ENCODE measurements at places on chromosomes 1 and 21. TPM values are rescaled to one million over a fixed set of nuclear protein-coding genes. Genes with fewer than 3 reads are reported as not detected.
A peak's percentile ranks its signal among the peaks of the same experiment; 100 is the strongest.

The PPFIA4 gene
- 1.7 TPM for total RNA-seq

The PCAT6 gene
- total RNA-seq, result 2.0 TPM

The C4BPB gene
- total RNA-seq, result 1.3 TPM

The HAX1 gene
- total RNA-seq, result 74.8 TPM

GRCh38 chr21:34824314-34824713 lies 155.5 kb downstream of the CLIC6 start:
- no peak for DNase-seq

DNA sequence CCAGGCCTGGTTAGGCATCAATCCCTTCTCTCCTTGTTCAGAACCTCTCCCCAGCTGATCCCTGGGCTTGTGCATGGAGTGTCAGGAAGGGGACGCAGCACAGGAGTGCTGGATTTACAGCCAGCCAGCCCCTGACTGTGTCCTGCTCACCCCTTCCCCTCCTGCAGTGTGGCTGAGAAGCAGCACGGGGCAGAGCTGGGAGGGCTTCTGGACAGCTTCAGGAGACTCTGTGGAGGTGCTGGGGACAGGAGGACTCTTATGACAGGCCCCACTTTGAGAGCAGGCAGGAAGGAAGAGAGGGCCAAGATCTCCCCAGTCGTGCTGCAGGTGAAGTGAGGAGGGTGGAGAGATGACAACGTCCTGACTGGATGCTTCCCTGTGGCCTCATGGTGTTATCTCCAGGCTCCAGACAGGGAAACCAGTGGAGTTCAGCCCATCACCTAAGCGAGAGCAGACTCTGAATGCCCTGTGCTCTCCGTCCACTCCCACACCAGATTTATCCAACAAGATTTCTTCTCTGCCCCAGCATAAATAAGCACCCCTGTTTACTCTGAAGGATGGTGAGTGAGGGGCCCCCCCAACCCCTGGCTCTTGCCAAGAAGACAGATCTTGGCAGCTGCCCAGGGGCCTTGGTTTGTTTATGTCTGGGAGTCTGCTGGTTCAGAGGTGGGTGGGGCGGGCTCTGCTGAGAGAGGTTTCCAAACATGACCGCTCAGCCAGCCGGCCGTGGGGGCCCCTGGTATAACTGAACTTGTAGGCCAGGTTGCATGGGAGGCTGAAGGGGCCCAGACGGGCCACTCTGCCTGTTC lies 21.3 kb downstream of the TMCC2 start:
- DNase-seq, result peak; percentile 69

GRCh38 chr21:36698385-36698980 lies 432 bp upstream of the SIM2 start:
- peak; percentile 91 for DNase-seq

DNA sequence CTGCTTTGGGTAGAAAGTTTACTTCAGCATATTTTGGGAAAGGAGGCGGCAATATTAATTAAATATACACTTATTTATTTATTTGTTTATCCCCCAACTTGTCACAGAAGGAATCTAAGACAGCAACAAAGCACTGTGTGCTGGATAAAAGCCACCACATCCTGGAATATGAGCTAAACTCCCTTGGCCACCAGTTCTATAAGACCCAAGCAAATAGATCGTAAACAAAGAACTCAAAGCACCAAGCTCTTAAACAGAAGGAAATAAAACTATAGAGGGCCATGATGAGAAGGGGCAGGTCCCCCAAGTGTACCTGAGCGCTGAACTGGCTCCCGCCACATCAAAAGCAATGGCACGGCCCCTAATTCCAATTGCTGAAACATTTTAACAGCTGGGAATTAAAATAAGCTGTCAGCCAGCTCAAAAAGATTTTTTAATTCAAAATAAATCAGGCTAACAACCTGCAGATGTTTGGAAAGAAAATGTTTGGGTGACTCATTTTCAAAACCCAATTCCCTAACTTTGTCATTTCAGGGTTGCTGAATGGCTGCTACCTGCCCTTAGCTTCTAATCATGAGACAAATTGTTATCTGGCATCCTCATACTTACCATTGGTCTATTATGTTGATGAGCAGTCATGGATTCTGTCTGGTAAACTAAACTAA lies 127.1 kb downstream of the SLC30A10 start:
- DNase-seq, result no peak

- DNase-seq, result no peak
These were observed 13.2 kb downstream of the COQ8A start for GRCh38 chr1:226953175-226953800.

- no peak for DNase-seq
These were observed 1.4 kb downstream of the PSEN2 start for GRCh38 chr1:226871636-226872327.

Data from kidney (tissue), 22 donors.